ENCODE measurements at places on chromosomes 7 and 10. TPM values are rescaled to one million over a fixed set of nuclear protein-coding genes. Genes with fewer than 3 reads are reported as not detected.

DNA sequence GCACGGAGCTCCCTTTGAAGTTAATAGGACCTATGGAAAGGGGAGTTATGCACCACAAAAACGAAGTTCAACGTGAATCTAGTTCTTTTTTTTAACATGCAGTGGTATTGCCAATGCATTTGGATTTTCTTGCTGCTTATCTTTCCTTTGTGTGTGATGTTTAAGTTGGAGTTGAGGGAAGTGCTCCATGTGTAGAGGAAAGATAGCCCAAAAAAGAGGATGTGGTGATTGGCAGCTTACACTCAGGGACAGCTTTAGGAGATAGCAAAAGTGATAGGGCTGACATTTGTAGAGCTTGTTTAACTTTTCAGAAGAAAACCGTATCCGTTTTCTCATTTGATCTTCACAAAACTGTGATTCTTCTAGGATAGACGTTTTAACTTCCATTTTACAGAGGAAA lies 101.3 kb downstream of the MDFIC start:
- no peak for DNase-seq

- DNase-seq, result no peak
These were observed 110.2 kb upstream of the PHF14 start for GRCh38 chr7:10863476-10863875.

DNA sequence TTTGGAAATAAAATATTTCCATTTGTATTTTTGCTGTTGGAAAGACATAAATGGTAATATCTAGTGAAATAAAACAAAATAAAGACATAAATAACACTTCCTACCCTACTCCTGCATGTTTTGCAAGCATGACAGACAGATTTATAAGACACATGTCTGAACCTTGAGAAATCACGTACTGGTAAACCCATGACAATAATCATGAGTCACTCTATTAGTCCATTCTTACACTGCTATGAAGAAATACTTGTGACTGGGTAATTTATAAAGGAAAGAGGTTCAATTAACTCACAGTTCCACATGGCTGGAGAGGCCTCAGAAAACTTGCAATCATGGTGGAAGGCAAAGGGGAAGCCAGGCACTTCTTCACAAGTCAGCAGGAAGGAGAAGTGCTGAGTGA lies 942.2 kb downstream of the REEP3 start:
- no peak for DNase-seq

- no peak for DNase-seq
These were observed 92.5 kb downstream of the ATE1 start for GRCh38 chr10:121835376-121835775.

GRCh38 chr7:66642186-66642585 lies 13.5 kb downstream of the KCTD7 start:
- DNase-seq, result no peak

DNA sequence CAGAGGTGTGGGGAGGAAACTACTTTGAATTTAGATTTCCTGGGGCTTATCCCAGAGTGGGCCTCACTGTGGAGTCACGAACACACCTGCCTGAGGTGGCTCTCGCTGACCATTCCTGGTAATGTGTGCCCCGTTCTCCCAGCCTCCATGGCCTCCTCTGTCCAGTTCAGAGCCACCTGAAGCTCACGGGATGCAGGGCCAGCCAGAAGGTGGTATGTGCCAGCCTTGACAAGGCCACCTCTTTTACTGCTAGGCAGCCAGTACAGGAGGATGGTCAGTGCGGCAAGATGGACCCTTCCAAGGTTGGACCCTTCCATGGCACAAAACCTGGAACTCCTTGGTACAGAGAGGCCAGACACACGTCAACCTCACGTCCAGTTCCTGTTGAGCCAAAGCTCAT lies 210.3 kb downstream of the DNAJB6 start:
- no peak for DNase-seq

The FZD8 gene
- total RNA-seq, result 0.77 TPM

The SCART1 gene
- 1.3 TPM for total RNA-seq

DNA sequence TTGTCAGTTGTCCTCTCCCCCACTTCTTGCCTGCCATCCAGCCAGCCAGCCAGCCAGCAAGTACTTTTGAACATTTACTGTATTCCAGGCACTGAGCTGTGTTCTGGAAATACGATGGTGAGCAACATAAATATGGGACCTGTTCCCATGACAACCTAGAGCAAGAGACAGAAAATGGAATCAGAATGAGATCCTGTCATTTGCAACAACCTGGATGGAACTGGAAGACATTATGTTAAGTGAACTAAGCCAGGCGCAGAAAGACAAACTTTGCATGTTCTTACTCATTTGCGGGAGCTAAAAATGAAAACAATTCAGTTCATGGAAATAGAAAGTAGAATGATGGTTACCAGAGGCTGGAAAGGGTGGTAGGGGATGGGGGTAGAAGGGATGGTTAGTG lies 140.7 kb downstream of the ICA1 start:
- DNase-seq, result no peak
